Stimulated activated naive CD4-positive, alpha-beta T cell treated with Interleukin-2 at 50 U/mL for 16 hours (primary cell): ENCODE measurements at places on chromosomes 2 and 18.

GRCh38 chr18:31774477-31774785 lies 13.8 kb upstream of the SLC25A52 start:
- no peak for DNase-seq

DNA sequence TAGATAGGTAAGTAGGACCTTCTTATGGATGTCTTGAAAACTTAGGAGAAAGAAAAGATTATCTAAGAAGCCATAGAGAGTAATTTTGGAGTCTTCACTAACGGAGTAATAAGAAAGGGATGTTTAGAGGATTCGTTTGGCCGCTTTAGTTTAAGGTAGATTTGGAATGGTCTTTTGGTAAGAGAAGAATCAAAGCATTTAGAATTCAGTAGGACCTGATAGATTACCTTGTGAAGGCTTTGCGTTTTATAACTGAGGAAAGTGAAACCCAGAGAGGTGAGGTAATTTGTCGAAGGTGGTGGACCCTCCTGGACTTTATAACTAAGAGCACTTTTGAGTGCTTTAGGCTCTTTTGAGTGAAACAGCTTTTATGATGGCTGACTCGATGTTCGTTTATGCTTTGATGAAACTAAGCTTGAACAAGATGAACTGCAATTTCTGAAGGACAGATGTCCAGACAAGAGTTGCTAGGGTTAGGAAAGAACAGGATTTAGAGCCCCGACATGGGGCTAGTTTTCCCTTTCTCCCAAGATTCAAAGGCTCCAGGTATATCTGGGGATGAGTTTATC lies 1.3 kb downstream of the MYL12B start:
- DNase-seq: no peak

- DNase-seq: no peak
Measured at GRCh38 chr2:27571681-27572080, 11.2 kb upstream of the ZNF512 start.

DNA sequence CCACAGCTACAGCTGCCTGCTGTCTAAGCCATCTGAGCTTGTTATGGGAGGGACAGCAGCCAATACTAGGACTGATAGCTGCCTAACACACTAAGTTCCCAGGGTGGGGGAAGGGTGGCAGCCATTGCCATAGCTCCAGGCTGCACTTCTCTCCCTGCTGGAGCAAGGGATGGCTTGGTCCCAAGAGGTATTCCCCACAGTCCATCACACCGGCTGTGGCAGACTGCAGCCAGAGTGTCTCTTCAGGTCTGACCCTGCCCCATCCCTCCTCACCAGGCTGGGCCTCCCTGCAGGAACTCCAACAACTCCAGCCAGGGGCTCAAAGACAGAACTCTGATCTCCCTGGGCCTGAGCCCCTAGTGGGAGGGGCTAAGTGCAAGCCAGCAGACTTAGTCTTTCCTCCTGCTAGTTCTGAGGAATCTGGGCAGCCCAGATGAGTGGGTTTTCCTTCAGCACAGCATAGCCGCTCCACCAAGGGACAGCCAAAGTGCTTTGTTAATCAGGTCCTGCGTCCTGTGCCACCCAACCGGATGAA lies 632.1 kb downstream of the SOCS6 start:
- DNase-seq: no peak

GRCh38 chr2:74806920-74807319 lies 27.0 kb upstream of the HK2 start:
- DNase-seq: no peak

- no peak for DNase-seq
Measured at GRCh38 chr2:132725748-132726147, 55.7 kb upstream of the LYPD1 start.

GRCh38 chr2:237895544-237896506 lies 36.4 kb downstream of the RAMP1 start:
- DNase-seq: no peak

- no peak for DNase-seq
Measured at GRCh38 chr2:26411419-26411818, 9.7 kb downstream of the DRC1 start.

DNA sequence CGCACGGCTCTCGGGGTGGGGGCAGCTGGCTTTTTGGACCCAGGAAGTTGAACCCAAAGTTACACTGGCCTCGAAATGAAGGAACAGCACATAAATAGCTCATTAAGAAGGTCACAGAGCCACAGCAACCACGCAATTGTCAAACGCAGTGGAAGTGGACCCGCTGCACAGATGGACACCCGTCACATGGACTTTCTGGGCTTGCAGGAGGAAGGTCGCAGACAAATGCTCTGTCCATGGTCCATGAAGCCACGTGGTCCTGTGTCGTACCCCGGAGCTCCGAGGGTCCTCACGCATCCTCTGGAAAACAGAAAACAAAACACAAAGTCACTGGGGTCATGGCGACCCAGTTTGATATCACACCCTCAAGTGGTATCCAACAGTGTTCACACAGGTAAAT lies 308.1 kb upstream of the SALL3 start:
- no peak for DNase-seq

DNA sequence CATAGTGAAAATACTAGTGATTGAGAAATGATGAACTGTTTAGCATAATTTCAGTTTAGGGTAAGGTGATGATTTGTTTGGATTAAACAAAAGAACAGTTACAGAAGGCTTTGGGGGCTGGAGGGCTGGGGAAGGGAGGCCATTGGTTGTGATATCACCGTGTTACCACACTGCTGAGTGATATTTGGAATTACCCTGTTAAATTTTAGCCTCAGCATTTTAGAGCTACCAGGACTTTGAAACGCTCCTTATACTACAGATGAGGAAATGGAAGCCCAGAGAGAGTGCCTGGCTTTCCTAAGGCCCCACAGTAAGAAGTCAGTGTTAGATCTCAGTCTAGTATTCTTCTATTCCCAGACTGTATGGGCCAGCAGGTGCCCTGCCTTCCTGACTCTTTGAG lies 15.6 kb downstream of the ARHGEF33 start:
- no peak for DNase-seq

DNA sequence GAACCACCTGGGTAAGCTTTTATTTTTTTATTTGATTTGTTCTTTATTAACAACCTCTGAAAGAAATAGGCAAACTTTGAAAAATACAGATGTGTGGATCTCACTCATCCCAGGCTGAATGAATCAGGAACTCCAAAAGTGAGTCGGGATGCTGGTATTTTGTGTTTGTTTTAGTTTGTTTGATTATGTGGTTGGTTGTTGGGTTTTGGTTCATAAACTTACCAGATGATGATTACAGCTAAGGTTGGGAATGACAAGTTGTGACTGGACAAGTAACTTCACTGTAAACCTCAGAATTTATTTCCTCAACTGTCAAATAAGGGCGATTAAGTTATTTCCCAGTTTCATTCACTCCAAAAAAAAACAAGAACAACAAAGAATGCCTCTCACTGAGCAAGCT lies 80.5 kb upstream of the KIF5C start:
- DNase-seq: no peak
